ENCODE measurements at places on chromosomes 2 and 18. TPM values are rescaled to one million over a fixed set of nuclear protein-coding genes. Genes with fewer than 3 reads are reported as not detected.

The AKAIN1 gene
- not detected for total RNA-seq

The SRD5A2 gene
- not detected for total RNA-seq

The ALPI gene
- total RNA-seq = not detected

The FN1 gene
- total RNA-seq = not detected

The MDH1B gene
- total RNA-seq = 0.34 TPM

The TMEM127 gene
- 48.0 TPM for total RNA-seq

The OSBPL6 gene
- not detected for total RNA-seq

GRCh38 chr2:29528891-29529520, 392.4 kb downstream of the ALK start:
- no peak for DNase-seq

DNA sequence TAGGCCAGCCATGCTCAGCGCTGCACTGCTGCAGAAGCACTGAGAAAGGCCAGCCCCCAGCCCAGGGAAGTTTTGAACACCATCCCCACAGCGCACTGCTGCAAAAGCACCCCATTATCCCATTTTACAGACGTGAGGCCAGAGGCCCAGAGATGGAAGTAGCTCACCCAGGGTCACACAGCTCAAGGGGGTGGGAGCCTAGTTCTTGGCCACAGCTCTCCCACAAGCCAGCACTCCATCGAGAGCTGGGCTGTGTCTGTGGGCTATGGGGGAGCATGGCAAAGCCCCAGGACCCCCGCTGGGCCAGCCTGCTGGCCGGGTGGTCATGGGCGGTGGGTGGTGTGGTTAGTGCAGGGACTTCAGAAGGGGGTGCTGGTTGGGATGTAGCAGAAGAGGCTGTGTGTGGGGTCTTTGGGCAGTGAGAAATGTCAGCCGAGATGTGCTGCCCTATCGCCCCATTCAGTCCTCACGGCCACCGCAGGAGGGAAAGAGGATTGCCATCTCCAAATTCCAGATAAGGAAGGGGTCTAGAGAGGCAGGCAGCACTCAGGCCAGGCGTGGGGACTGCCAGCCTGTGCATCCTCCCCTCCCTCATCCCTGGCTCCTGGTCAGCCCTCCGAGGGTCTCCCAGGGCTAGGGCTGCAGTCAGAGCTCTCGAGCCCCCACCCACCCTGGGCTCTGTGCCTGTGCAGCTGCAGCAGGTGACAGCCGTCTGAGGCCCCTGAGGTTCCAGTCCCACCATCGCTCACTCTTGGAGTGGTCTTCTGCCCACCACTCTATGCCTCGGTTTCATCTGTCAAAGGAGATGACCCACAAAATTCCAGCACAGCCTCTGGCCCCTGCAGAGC, 17.0 kb upstream of the GPR17 start:
- DNase-seq = no peak

GRCh38 chr2:197072533-197072932, 146.0 kb upstream of the PGAP1 start:
- no peak for DNase-seq

DNA sequence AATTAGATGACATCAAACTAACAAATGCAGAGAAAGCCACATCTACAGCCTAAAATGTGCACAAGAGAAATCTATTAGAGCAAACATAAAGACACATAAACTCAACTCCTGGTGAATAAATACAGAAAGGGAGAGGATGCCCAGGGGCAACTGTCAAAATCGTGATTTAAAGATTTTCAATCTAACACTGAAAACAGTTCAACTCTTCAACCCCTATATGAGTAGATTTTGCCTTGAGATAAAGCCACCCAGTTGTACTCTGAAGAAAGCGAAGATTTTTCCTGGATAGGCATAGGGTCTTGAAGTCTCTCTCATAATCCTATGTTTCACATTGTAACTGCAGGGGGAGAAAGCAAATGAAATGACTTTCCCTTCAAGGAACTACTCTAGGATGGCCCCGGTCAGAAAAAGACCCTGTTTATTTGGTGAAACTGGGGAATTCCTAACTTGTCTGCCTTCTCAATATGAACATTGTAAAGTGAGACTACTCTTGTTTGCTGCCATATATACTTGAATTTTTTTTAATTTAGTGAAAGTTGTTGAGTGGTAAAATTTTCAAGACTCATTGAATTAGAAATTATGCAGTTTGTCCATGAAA, 226.7 kb downstream of the ERBB4 start:
- DNase-seq = no peak

DNA sequence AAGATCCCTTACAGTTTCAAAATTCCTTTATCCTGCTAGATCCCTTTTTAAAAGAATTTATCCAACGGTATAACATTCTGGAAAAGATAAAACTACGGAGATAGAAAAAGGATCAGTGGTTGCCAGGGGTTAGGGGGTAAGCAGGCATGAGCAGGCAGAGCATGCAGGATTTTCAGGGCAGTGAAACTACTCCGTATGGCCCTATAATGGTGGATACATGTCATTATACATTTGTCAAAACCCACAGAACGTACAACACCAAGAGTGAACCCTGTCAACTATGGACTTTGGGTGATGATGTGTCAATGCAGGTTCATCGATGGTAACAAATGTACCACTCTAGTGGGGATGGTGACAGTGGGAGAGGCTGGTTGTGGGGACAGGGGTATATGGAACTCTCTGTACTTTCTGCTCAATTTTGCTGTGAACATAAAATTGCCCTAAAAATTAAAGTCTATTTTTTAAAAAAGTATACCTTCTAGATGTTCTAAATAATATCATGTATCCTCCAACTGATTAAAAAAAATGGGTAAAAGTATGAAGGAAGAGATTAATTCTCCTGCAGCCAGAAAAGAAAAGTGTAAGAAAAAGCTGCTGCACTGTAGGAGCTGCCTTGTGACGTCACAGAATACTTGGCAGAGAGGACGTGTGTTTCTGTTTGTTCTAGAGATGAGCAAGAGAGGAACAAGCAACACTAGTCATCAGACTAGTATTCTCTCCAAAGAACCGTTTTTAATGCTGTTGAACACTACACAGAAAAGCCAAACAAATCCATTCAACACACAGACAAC, 23.6 kb downstream of the ANKRD44 start:
- peak; percentile 68 for DNase-seq

DNA sequence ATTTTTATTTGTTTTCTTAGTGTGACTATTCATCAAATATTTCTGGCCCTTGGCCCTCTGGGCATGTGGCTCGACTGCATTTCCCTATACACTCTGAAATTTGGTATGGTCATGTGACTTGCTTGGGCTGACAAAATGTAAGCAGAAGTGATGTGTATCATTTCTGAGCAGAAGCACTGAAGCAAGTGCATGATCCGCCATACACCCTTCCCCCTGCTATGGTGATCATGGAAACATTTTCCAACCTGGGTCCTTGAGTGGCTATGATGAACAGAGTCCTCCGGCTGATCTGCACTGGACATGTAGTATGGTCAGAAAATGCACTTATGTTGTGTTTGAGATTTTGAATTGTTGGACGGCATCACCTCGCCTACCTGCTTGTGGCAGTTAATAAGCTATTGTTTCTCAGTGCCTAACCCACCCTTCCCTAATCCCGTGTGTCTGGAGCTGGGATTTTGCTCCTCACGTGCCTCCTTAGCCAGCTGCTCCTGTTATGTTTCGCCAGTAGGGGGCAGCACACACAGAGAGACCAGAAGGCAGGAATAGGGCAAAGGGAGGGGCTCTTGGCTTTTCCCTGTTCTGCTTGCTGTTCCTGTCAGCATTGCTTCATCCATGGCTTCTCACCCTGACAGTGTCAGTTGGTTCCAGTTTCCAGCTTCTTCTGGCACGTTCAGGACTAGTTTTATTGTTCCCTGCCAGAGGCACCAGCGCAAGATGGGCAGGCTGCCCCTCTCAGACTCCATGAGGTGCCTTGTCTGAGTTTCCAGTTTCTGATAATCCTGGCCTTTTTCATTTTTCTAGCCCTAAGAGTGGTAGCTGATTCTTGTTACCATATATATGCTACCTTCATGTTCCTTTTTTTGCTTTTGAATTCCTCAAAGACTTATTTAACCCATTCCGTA, 207.4 kb downstream of the ARL6IP6 start:
- DNase-seq = no peak

DNA sequence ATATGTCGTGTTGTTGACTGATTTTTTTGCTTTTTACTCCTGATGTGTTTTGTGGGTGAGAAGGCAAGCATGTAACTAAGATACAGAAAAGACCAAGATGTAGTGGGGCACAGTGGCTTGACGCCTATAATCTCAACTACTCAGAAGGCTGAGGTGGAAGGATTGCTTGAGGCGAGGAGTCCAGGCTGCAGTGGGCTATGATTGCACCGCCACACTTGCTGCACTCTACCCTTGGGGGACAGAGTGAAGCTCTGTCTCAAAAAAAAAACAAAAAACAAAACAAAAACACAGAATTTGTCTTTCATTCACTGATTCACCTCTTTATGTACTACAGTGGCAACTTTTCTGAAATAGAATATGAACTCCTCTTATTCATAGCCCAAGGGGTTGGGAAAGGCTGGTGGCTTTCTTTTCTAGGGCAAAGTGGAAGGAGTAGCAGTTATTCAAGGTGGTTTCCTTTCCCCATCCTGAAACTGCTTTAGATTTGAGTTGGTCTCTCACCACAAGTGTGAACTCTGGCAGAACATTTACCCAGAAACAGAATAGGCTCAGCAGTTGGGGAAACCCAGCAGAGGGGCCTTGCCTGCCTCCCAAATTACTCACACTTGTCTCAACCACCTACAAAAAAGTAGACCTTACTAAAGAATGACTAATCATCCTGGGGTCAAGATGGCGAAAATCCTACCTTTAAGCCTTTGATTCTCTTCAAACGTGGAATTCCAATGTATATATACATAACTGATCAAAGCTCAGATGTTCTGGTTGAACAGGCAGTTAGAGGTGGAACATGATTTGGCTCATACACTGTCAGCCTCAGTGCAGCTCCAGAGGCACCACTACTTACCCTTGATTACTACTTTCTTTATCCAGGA, 6.5 kb downstream of the TANK start:
- DNase-seq = peak; percentile 56

DNA sequence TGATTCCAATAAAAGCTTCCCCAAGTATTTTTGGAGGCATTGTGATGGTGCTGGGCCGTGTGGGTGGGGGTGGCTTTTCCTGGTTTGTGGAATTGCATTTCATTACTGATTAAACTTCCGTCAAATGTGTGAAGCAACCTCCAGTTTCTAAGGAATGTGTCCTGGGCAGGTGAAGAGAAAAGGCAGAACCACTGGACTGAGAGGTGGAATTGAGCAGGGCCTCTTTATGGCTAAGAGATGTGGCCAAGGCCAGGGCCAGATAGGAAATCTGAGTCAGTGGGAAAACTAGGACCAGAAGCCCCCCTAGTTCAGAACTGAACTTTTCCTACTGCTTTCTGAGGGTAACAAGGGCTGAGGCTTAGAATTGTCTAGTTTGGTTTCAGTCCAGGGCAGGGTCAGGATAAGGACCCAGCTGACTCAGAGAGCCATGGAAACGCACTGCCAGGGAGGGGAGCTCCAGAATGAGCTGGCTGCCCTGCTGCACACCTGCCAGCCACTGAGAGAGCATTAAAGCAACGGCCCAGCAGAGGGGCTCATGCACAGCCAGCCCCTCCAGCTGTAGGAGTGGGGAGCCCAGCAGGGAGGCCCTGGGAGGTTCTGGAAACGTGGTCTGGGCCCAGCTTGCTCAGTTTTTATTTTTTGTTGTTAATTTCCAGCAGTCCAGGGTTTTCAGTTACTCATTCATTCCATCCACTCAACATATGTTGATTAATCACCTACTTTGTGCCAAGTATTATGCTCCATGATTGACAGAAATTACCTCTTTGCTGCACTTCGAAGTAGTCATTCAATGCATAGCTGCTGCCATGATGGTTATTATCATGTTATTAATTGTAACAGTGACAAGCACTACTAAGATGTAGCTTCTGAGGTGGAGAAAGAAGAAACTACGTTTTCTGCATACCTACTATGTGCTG, 156.1 kb downstream of the MSH2 start:
- DNase-seq = no peak

GRCh38 chr2:165675551-165675968, 118.5 kb downstream of the GALNT3 start:
- DNase-seq = no peak

DNA sequence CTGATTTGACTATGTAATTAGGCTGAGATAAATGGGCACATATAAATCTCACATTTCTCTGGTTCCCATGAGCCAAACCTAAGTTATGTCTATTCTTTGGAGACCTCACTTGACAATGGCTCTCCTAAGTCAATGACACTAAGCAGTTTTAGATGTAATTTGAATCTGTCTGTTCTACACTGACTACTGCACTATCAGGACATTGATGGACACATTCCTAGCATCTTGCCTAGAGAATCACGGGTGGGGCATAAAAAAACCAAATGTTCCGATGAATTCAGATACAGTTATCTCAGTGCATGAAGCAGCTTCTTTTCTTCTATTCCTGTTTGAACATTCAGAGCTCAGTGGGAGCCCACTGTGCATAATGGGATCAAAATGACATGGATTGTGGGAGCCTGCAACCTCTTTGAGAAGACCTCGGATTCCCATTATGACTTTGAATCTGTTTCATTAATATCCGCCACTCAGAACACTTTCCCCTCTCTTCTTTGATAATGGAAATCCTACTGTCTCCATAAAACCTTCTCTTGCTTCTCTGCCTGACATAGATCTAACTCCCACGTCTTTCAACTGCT, 110.8 kb downstream of the FSHR start:
- DNase-seq = no peak
